ENCODE measurements at places on chromosomes 7 and 10.

DNA sequence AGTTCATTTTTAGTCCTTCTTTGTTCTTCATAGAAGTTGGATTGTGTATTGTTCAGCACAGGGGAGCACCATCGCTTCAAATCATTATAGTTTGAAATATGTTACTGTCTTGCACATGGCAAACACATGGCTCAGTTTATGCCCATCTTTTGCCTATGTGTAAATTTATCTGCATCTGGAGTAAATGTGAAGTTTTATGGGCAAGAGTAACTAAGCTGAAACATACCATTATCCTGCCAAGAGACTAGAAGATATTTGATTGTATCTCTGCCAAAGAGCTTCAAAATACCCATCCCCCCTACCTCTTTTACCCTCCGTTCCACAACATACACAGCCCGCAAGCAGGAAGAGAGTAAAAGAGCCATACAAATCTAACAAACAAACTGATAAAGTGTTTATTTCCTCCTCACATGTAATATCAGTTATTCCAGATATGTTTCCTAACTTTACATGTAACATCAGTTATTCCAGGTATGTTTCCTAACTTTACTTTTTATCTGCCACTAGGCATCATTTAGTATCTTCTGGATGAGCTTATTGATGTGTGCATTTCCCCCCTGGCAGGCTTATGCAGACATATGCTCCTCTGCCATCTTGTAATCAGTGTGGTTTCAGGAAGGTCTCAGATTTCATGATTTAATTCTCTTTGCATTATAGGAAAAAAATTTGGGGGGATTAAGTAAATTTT is 127.7 kb downstream of the SRI start:
- no peak for DNase-seq

GRCh38 chr10:132294561-132295318 is 13.0 kb downstream of the STK32C start:
- DNase-seq: no peak

DNA sequence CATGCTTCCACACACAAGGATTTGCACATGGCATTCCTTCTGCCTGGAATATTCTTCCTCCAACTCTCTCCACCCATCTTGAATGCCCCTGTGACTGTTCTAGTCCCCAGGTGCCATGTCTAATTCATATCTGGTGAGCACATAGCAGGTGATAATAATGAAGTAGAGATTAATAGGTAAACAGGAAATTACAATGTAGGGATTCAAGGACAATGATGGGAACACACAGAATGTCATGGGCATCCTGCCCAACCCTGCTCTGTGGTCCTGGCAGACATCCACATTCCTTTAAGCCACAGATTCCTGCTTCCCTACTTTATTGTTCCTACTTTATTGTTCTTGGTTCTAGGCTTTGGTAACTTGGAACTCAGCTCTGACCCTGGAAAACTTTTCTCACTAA is 115.8 kb downstream of the THSD7A start:
- no peak for DNase-seq

GRCh38 chr7:148581624-148582023 is 8.9 kb upstream of the C7orf33 start:
- peak; percentile 8 for DNase-seq

Data from globus pallidus (tissue), 1 donor.